Kasumi-1 (cell line): ENCODE measurements at places on chromosomes 1 and 21.
A peak's percentile ranks its signal among the peaks of the same experiment; 100 is the strongest.

GRCh38 chr1:28507247-28507645 is 1.4 kb downstream of the RCC1 start:
- no peak for DNase-seq

DNA sequence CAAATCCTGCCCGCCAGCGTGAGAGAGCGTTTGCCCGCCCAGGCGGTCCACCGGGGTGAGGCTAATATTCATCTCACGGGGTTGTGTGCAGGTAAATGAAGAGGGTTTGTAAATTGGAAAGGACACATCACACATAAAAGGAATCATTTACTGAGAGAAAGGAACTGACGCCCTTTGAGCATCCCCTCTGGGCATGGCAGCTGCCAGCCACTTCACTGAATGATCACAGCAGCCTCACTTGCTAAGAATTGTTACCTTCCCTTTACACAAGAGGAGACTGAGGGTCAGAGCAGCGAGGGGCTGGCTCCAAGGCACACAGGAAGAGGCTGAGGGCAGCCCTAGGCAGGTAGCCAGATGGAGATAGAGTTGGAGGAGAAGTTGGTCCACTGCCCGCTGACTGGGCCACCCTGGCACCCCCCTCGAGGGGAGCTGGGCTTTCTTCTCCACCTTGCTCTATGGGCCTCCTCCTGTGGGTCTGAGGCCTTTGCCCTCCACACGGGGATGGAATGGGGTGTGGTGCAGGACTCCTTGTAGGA is 96.0 kb downstream of the FOXD2 start:
- no peak for DNase-seq

GRCh38 chr1:223727541-223727940 is 15.2 kb downstream of the CAPN2 start:
- no peak for DNase-seq

- DNase-seq: no peak
Measured at GRCh38 chr21:33836408-33836807, 79.2 kb downstream of the ATP5PO start.

DNA sequence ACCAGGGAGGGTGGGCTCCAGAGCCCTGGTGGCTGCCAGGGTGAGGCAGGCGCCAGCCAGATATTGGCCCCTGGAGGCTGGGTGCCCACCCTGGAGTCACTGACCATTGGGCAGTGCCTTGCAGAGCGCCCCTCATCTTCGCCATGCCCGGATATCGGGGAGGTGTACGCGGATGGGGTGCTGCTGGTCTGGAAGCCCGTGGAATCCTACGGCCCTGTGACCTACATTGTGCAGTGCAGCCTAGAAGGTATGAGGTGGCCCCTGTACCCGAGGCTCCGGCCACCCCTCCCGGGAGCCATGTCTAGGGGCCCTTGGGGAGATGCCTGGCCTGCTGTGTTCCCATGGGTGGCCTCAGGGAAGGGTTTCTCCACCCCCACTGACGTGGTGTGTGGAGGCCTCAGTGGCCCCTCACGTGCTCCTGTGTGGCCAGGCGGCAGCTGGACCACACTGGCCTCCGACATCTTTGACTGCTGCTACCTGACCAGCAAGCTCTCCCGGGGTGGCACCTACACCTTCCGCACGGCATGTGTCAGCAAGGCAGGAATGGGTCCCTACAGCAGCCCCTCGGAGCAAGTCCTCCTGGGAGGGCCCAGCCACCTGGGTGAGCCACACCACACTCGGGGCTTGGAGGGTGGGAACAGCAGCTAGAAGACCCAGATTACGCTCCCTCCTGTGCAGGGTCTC is 30.9 kb downstream of the TRIM11 start:
- no peak for DNase-seq

DNA sequence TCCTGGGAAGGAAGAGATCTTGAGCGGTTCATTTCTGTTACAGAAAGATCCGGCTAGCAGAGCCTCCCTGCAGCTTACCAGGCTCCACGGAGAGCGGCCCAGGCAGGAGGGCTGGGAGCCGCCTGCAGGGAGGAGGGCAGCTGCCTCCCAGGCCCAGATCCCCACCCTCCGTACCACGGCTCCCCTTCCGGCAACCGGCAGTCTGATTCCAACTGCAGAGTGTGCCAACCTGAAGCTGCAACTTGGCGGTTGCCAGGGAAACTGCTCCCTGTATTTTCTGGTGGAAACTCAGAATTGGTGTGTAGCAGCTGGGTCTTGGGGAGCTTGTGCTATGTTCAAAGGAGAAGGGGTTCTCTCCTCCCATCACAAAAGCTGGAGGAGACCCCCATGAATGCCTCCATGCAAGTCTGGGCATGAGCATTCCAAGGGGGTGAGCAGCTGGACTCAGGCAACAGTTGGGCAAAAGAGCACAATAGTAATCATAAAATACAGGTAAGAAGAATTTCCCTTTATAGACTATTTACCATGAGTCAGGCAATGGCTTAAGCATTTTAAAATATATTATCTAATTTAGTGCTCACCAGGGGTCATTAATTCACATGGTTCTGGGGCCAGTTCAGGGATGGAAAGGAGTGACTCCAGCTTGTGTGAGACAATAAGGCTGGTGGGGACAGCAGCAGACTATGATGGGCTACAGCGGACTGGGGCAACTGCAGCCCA is 46.1 kb upstream of the KAZN start:
- no peak for DNase-seq

GRCh38 chr1:112826217-112826944 is 111.2 kb upstream of the PPM1J start:
- no peak for DNase-seq

DNA sequence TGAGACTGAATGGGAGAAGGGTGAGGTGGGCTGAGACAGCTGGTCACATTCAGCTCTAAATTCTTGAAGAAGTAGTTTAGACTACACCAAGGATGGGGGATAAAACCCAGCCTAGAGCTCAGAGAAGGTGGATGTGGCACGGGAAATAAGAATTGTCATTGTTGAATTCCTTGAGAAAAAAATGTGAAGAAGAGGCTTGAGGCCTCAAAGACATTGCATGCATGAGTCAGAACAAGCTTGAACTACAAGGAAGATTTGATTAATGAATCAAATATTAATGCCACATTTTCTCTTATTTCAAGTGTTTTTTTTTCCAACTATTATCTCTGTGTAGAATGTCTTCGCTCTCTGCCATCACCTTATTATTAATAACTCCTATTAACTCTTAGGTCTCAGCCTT is 58.9 kb downstream of the MAP3K7CL start:
- no peak for DNase-seq

DNA sequence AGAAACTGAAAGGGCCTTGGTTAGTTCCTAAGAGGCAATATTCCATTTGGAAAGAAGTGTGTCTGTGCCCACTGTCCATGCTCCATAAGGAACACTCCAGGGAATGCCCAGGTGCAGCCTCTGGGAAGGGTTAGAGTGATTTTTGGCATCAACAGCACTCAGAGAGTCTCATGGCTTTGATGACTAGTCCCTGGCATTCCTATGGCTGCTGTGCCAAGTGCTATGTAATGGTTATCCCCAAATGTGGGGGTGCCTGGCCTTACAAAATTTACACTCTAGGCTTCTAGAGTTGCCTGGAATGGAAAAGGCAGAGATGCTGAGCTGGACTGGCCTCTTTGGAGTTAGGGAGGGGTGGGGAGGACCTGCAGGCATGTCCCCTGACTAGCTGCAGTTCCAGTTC is 75.0 kb upstream of the BCAR3 start:
- DNase-seq: no peak

DNA sequence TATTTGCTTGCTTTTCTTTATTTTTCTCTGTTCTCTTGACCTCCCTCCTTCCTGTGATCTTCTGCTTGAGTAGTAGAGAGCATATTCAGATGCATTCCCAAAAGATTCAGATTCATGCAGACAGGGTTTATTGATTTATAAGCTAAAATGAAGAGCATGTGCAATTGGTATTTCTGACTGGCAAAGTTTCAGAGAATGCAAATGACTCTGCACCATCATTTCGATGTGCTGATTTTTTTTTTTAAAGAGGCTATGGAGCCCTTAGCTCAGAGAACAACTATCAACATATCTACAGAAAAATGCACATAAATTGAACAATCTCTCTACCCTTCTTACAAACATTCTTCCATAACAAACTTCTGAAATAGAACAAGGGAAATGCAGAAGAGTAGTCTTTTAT is 312.0 kb downstream of the VAV3 start:
- no peak for DNase-seq

DNA sequence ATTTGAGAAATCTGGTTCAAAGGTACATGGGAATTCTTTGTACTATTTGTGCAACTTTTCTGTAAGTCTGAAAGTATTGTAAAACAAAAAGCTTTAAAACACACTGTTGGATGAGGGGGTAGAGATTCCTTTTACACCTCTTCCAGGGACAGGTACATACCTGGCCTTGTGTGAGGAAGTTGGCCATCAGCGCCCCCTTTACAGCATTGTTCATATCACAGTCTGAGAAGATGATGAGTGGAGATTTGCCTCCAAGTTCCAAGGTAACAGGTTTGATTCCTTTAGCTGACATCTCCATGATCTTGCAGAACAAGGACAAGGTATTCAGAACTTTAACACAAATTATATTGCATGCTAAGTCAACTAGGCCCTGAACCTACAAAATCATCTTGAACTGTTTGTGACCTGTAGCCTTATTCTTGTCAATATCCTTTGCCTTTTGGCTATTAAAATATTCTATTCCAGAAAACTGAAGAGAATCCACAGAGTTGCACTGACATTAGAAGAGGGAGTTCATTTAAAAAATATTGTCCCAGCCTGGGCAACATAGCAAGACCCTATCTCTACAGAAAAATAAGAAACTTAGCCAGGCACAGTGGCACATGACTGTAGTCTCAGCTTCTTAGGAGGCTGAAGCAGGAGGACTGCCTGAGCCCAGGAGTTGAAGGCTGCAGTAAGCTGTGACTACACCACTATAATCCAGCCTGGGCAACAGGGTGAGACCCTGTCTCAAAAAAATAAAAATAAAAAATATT is 18.9 kb downstream of the ALDH9A1 start:
- DNase-seq: no peak

GRCh38 chr21:29347274-29347681 is 48.6 kb downstream of the BACH1 start:
- no peak for DNase-seq

GRCh38 chr1:171676823-171677222 is 24.3 kb upstream of the MYOC start:
- no peak for DNase-seq

DNA sequence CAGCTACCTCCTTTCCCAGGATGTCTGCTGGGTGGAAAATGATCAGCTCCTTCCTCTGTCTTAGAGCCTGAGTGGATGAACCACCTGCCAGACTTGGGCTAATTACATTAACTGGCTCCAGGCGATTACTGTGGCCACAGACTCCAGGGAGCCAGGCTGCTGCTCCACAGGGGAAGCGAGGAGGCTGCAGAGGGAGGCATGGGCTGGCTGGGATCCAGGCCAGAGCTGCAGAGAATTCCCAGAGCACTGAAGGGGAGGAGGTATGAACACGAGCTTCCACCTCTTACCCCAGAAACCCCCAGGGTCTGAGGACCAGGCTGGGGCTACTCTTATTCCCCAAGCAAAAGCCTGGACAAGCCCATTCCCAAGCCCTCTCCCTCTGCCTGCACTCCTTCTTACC is 136.0 kb upstream of the KLHDC7A start:
- no peak for DNase-seq

- DNase-seq: no peak
Measured at GRCh38 chr1:235424092-235424491, 56.9 kb downstream of the TBCE start.

DNA sequence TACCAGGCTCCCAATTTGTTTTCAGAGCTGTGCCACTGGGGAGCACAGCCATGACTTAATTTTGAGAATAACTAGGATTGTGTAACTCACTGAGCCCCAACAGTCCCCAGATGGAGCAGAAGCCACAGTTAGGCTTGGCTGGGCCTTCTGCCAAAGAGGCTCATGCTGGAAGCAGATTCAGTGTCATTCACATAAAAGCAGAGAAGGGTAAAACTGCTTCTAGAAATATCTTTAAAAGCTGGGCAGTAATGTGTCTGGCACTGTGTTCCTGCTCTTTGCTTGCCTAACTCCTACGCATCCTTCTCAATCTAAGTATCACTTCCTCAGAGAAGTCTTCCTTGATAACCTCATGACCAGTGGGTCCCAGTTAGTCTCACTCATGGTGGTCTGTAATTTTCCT is 20.3 kb downstream of the STK40 start:
- DNase-seq: peak; percentile 40

- no peak for DNase-seq
Measured at GRCh38 chr1:61645476-61645875, 79.5 kb downstream of the TM2D1 start.

- DNase-seq: no peak
Measured at GRCh38 chr1:160637821-160638539, 8.9 kb downstream of the SLAMF1 start.

DNA sequence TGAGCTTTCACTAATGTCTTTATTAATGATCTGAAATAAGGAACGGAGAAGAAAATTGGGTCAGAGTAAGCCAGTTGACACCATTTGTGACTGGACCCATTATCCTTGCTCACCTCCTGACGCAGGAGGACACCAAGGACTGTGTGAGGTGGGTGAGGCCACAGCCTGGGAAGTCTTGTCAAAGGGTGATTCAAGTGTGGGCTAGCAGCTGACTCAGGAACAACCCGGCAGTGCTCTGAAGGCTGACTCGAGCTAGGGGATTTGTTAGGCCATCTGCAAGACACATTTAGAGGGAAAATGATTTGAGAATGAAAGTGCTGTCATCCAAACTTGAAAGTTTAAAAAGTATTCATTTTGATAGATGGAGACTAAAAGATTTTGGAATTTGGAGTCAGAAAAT is 21.2 kb downstream of the PRRX1 start:
- no peak for DNase-seq

DNA sequence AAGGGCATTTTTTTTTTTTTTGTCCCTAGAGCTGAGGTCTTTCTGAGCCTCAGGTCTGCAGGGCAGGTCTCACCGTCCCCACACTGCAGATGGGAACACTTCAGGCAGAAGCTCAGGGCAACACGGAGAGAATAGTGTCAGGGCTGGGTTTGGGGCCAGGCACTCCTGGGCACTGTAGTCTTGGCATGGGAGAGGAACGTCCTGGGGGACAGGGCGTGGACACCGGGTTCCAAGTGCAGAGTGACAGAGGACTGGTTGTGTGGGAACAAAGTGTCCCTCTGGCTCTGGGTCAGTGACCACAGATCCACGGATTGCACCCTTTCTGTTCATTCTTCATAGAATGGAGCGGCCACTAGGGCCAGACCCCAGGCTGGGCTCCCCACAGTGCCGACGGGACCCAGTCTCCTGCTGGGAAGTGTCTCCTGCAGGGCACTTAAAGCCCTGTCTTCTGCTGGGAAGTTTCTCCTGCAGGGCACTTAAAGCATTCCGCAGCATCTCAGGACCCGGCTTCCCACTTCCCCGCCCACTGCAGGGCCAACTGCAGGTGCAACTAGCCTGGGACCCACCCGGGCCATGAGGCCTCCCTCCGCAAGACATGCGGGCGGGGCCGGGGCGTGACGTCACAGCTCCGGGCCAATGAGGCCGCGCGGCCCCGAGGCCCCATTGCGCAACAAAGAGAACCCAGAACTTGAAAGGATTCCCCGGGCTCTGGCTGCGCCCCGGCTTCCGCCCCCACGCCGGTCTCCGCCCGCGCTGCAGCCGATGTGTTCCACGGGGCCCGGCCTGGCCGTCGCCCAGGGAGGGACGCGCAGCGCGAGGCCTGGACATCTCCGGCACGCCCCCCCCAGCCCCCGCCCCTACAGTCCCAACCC is 1.2 kb downstream of the GPR153 start:
- peak; percentile 47 for DNase-seq
